ENCODE measurements at places on chromosomes 1 and 21.
A peak's percentile ranks its signal among the peaks of the same experiment; 100 is the strongest.

GRCh38 chr1:17594690-17595601, 55.4 kb downstream of the ARHGEF10L start:
- DNase-seq = no peak

GRCh38 chr21:24955275-24955961, 651.9 kb downstream of the MRPL39 start:
- peak; percentile 3 for DNase-seq

DNA sequence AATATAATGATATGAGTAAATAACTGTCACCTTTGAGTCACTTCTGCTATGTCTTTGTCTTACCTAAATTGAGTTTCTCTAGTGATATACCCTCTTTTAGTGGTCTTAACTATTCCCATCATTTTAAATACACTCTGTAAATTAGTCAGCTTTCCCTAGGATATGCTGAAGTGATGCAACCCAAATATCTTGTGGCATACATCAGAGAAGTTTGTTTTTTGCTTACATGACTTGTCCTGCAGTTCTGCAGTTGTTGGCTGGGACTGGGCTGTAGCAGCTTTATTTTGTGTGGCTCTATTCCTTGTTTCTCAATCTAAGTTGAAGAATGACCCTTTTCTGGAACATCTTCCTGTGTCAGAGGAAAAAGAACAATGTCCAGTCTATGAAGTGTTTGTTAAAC, 76.4 kb downstream of the TTC3 start:
- DNase-seq = no peak

GRCh38 chr1:106465666-106466065, 590.8 kb upstream of the PRMT6 start:
- no peak for DNase-seq

DNA sequence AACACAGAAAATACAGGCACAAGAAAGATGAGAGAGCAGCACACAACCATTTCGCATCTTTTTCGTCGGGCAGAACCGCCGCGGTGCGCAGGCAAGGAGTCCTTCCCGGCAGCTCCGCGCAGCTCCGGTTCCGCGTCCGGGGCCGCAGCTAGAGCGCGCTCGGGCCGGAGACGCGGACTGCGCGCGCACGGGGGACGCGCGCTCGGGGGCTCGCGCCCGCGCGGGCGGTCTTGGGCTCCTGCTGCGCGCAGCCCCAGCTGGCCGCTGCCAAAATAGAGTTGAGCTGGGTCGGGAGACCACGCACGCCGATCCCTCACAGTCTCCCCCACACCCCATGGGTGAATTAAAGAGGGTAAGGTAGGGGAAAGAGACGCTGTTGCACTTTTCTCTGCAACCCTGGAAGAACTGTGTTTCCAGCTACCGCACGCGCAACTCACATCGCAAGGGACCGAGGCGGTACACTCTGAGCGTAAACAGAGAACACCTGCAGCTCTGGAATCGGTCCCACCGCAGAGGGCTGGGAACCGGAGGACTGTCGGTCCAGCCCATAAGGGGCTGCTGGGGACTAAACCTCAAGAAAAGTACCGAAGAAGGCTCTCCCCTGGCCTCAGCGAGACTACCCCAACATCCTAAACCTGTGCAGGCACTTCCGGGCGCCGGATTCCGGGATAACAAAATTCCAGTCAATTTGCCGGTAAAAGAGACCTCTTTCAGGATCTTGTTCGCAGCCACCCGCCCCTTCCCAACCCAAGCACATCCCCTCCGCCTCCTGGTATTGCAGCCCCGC, 1.7 kb downstream of the NR5A2 start:
- no peak for DNase-seq

DNA sequence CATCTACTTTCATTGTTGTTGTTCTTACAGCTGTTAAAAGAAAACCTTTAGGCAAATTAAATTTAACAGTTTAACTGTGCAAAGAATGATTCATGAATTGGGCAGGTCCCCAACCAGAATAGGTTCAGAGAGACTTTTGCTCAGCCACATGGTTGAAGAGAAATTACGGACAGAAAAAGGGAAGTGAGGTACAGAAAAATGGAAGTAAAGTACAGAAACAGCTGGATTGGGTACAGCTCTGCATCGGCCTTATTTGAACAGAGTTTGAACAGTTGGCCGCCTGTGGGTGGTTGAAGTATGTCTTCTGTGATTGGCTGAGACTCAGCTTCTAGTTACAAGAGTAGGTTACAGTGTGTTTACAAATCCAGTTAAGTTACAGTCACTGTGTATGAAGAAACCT, 210.1 kb downstream of the FGGY start:
- no peak for DNase-seq

GRCh38 chr1:66282891-66283621, 250.9 kb upstream of the SGIP1 start:
- DNase-seq = no peak

DNA sequence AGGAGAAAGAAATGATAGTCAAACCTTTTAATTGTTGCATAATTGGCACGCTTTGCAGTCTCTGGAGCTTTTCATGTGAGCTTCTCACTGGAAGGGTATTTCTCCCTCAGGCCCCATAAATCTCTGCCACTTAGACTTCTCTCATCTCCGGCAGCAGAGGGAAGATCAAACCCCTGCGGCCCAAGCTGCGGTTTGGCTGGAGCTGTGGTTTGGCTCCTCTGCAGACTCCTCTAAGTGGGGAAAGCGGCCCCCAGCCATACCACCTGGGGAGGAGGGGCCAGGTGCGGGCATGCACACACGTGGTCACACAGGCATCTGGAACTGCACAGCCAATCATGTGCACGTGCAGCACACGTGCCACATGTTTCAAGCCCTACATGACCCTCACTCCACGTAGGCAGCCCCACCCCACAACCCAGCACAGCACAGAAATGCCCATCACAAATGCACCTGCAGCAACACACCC, 58.3 kb downstream of the UBE2T start:
- no peak for DNase-seq

DNA sequence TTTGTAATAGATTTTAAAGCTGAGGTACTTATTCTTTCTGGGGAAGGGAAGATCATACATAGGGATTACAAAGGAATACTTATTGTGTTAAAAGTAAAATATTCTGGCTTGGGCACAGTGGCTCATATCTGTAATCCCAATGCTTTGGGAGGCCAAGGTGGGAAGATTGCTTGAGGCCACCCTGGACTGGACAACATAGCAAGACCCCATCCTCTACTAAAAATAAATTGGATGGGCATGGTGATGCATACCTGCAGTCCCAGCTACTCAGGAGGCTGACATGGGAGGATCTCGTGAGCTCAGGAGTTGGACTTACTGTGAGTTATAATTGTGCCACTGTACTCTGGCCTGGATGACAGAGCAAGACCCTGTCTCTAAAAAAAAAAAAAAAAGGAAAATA, 27.6 kb downstream of the GABPB2 start:
- DNase-seq = no peak

GRCh38 chr1:153536671-153537375, 1.0 kb upstream of the S100A6 start:
- no peak for DNase-seq

DNA sequence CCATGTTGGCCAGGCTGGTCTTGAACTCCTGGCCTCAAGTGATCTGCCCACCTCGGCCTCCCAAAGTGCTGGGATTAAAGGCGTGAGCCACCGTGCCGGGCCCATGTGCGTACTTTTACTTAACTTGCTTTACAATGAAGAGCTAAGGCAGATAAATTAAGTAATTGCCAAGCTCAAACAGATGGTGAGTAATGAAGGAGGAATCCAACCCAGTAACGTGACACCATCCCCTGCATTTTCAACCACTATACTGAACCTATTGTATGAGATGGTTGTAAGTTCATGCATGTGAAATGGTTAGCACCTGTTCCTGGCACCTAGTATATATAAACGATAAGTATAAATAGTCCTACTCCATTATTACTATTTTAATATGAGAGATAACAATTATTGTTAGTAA, 588.0 kb upstream of the BEND5 start:
- no peak for DNase-seq

GRCh38 chr1:204167730-204168129, 1.6 kb upstream of the REN start:
- DNase-seq = no peak

DNA sequence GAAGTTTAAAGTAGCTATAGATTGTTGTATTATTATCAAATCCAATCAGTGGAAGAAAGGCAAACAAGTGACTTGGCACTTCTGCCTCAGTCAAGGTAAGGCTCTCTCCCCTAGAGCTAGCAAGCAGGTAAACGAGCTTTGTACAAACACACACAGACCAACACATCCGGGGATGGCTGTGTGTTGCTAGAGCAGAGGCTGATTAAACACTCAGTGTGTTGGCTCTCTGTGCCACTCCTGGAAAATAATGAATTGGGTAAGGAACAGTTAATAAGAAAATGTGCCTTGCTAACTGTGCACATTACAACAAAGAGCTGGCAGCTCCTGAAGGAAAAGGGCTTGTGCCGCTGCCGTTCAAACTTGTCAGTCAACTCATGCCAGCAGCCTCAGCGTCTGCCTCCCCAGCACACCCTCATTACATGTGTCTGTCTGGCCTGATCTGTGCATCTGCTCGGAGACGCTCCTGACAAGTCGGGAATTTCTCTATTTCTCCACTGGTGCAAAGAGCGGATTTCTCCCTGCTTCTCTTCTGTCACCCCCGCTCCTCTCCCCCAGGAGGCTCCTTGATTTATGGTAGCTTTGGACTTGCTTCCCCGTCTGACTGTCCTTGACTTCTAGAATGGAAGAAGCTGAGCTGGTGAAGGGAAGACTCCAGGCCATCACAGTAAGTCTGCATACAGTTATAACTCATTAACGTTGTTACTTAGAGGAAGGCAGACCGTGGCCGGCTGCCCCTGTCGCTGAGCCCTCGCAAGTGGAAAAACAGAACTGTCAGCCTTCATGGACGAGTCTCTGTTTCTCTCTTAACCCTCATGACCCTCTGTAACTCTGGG, at the start of gene PALMD:
PALMD (plus strand) TSS at position 415 of the 833 bp plus-strand sequence; CDS start at position 620, 205 bp downstream.
- no peak for DNase-seq

DNA sequence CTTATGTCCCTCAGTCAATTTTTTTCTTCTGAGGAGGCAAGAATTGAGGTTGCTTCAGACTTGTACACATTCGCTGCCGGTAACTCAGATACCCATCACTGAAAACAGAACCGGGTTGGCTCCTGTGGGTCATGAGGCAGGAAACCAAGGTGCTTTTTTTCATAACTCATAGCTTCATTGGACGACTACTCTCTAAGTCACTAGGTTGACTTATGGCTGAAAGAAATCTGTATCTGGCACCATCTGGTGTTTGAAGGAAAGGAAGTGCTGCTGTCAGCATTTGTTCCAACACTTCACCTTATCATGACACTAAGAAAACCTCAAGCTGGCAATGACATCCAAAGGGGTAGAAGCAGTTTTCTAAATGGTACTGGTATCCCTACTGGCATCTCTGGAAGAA, 82.3 kb downstream of the TBX19 start:
- DNase-seq = peak; percentile 82

GRCh38 chr21:38780879-38781278, 24.9 kb upstream of the ETS2 start:
- DNase-seq = peak; percentile 57

GRCh38 chr1:77579547-77579946, 102.9 kb downstream of the ZZZ3 start:
- no peak for DNase-seq

- DNase-seq = no peak
Observed at GRCh38 chr21:32022146-32022545, 149.3 kb downstream of the HUNK start.

DNA sequence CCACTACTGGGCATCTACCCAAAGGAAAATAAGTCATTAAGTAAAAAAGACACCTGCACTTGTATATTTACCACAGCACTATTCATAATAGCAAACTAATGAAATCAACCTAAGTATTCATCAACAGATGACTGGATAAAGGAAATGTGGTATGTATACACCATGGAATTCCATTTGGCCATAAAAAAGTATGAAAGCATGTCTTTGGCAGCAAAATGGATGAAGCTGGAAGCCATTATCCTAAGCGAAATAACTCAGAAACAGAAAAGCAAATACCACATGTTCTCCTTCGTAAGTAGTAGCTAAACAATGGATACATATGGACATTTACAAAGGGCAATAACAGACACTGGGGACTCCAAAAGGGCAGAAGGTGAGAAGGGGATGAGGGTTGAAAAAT, 485.7 kb upstream of the BRINP3 start:
- DNase-seq = no peak

- DNase-seq = no peak
Observed at GRCh38 chr1:23566304-23566703, 7.0 kb upstream of the ID3 start.

DNA sequence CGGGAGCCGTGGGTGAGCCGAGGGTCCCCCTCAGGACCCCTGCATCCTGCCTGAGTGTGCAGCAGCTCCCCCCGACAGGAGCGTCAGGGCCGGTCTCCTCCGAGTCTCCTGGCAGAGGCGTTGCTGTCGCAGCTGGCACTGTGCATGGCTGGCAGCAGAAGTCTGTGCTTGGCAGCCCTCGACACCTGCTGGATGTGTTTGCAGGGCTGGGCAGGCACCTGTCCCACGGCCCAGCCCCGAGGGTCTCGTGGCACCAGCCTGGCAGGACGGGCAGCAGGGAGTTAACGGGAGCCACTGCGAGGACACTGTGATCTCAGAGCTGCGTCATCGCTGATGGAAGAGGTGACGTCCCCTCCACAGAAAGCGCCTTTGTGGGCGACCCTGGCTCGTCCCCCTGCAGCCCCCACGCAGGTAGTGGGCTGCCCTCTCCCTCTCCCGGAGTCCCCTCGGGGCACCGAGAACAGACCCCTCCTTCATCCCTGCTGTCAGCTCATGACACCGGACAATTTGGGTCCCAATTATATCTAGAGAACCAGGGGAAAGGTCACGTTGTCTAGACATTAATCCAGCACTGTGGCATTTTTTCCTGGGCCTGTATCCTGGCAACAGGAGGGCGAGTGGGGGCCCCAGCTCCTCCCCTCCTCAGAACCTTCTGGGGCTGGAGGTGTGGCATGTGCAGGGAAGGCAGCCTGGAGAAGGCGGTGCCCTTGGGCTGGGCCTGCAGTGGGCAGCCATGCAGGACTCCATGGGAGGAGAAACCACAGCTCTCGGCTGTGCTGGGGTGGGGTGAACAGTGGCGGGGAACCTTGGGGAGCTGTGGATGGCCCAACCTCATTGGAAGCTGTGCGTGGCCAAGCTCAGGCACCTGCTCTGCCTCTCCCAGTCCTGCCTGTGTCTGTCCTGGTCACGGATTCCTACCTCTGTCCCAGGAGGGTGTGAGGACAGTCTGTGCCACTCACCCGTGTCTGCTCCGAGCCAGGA, 15.4 kb downstream of the COL18A1 start:
- DNase-seq = no peak

DNA sequence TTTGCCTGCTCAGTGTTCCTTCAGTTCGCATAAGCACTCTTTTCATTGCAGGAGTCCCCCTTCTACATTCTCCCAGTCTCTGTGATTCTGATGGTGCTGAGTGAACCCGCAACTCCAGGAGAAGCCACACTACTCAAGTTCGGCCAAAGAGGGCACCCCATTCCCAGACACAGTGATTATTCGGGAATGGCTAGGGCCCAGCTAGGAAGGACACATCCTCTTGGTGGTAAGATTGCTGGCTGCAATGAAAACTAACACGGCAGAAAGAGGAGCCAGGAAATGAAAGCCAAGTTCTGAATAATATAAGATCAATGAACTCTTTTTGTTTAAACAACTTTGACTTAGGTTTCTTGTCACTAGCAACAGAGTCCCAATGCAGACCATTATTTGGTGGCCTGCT, 14.9 kb downstream of the CREG1 start:
- DNase-seq = no peak

GRCh38 chr1:2462819-2463218, 13.3 kb upstream of the PLCH2 start:
- DNase-seq = no peak

- DNase-seq = no peak
Observed at GRCh38 chr1:20153000-20153418, 13.9 kb downstream of the PLA2G2F start.

All from activated CD4-positive, alpha-beta T cell treated with anti-CD3 and anti-CD28 coated beads, Interleukin-2, amount 50 U/mL, for 16 hours (primary cell).